ENCODE measurements at places on chromosomes 1 and 21.

DNA sequence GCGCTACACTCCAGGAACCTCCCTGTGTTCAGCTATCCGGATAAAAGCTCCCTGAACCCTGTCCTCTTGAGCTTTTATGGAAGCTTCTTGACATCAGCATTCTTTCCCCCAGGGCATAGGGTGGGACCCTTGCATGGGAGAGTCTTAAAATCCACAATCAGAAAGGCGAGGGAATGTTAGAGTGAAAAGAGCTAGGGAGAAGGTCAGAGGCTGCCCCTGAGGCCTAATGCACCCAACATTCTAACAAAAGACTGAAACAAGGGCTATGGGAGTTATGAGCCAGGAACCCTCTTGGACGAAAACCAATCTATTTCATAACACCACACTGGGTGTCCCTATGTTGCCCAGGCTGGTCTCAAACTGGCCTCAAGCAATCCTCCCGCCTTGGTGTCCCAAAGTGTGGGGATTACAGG lies 36.7 kb downstream of the NEK2 start:
- no peak for DNase-seq

- no peak for DNase-seq
Measured at GRCh38 chr21:26732432-26733221, 112.6 kb downstream of the ADAMTS1 start.

- no peak for DNase-seq
Measured at GRCh38 chr1:194342484-194343262, 1156.3 kb upstream of the B3GALT2 start.

DNA sequence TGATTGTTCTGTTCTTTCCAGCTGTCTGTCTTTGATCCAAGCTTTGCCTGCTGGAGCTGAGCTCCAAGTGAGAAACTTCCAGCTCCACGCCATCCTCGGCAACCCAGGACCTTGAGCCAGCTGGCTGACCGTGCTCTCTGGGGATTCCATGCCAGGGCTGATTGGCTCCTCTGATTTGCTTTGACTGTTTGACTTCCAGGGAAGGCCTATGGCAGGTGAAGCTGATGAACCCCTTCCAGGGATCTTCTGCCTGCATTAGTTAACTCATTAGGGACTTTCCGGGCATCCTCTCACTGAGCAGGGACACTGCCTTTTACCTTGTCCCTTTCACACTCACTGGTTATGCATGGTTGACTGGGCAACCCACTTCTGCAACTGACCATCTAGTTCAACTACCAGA lies 406.1 kb downstream of the RPS6KC1 start:
- DNase-seq: no peak

- DNase-seq: no peak
Measured at GRCh38 chr1:180028864-180029263, 74.3 kb downstream of the CEP350 start.

DNA sequence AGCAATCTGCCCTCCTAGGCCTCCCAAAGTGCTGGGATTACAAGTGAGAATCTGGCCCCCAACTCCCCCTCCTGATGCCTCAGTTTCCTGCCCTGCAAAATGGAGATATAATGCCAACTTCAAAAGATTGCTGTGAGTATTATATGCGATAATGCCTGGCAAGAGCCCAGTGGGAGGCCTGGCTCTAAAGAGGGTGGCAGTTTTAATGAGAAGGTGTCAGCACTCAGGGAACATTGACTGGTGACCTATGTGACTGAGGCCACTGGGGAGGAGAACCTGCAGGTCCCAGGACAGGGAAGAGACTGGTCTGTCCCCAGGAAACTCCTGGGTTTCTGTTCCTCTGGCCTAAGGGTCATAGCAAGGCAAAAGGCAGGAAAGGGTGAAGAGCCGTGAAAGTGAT lies 11.0 kb downstream of the HSPG2 start:
- DNase-seq: no peak

DNA sequence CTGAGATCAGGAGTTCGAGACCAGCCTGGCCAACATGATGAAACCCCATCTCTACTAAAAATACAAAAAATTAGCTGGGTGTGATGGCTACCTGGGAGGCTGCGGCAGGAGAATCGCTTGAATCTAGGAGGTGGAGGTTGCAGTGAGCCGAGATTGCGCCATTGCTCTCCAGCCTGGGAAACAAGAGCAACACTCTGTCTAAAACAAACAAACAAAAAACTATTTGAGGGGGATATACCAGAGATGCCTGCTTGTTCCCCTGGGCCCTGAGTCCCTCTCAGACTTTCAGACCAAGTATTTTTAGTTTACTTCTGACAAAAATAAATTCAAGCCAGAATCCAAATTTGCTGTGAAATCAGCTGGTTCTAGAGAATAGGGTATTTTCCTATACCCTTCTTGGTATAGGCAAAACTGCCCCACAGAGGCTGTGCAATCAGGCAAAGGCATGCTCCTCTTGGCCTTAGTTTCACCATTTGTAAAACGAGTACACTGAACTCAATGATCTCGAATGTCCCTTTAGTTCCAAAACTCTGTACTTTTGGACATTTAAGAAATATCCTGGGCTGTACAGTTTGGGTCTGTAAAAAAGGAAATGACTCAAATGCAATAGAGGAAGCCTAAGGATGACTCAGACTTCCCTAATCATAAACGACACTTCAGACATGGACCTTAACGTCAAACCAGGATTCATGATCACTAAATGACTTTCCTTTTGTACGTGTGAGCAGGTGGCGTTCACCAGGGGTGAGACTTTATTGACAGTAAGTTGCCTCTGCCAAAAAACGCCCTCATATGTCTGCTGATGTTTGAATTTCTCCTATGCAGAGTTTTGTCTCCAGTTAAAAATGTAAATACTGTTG lies 16.1 kb downstream of the ENSA start:
- DNase-seq: no peak

GRCh38 chr1:222555992-222556615 lies 8.2 kb upstream of the HHIPL2 start:
- DNase-seq: no peak

GRCh38 chr1:100972185-100972584 lies 53.4 kb downstream of the DPH5 start:
- no peak for DNase-seq

GRCh38 chr1:150981177-150981804 lies 801 bp upstream of the ANXA9 start:
- no peak for DNase-seq

DNA sequence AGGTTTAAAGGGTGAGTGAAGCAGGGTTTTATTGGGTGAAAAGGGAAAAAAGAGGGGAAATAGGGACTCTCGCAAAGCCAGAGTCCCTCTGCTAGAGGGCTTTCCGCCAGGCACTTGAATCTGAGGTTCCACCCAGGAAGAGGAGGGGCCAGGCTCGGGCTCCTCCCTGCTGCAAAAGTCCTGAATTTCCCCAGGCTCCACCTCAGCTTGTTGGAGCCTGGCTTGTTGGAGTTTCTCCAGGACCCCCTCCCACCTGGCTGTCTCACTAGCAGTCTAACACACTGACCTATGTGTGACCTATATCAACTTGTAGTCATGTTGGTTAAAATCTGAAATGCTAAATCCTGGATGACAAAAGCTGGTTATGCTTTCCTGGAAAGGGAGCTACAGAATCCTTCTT lies 25.5 kb downstream of the GBP2 start:
- no peak for DNase-seq

DNA sequence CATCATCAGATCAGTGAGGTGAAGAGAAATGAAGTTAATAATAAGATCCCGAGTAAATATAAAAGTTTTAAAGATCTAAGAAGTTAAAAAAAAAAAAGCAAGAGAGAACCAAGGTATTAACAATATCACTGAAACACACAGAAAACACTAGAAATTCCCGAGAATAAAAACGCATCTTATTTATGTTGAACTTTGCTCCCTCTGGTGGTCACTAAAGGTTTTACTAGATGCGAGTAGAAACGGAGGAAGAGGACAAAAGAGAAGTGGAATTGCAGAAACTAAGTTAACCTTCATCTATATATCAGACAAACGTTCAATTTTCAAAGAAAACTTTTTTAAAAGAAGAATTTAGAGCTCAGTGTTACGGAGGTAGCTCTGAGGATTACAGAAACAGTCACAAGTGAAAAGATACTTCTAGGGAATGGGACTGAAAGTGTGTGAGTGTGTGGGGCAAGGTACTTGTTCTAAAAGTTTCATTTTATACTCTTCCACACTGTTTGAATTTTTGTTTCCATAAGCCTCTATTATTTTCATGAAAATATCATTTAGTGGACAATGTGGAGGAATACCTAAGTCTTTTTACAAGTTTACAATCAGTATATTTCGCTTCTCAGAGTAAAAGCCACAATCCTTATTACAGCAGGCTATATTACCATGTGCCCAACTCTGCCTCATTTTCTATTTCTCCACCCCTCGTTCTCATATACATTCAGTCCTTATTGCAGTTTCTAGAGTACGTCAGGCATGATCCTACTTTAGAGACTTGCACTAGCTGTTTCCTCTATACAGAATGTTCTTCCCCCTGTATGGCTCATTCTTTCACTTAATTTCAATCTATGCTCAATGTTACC lies 19.7 kb downstream of the ACBD6 start:
- DNase-seq: no peak

GRCh38 chr21:28938726-28939125 lies 54.0 kb downstream of the LTN1 start:
- no peak for DNase-seq

GRCh38 chr1:11684070-11684469 lies 3.1 kb upstream of the MAD2L2 start:
- no peak for DNase-seq

DNA sequence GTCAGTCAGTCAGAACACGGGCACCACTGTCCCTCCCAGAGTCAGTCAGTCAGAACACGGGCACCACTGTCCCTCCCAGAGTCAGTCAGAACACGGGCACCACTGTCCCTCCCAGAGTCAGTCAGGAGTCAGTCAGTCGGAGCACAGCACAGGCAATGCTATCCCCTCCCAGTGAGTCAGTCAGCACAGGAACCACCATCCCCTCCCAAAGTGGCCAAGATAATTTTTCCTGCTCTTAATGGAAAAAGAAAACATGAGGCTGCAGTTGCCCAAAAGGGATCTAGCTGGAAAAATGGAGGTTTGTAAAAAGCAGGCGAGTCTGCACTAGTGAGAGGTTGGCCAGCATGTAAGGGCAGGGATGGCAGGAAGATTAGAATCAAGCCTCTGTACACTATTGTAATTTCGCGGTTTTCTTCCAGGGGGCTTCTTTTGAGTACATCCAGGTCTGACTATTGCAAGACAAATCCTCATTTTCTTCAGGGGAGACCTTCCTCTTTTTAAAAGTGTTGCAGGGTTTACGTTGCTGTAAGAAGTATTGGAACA lies 213.8 kb downstream of the SIPA1L2 start:
- no peak for DNase-seq

DNA sequence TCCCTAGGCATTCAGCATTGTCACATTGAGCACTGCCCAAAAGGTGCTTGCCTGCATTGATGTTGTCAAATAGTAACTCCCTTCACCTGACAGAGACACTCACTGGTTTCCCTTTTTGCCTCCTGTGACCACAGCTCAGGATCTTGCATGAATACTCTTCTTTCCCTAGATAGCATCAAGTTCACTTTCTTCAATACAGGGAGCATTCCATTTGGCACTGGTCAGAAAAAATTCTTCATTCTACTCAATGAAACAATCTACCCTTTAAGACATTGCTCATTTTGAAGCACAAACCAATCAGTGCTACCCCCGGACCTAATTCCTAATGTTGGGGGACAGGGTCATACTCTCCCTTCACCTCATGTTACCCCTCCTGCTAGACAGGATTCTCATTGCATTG lies 319.0 kb upstream of the SNX7 start:
- DNase-seq: no peak

- no peak for DNase-seq
Measured at GRCh38 chr1:34412598-34413370, 236.1 kb downstream of the C1orf94 start.

GRCh38 chr1:24954022-24954421 lies 23.9 kb upstream of the RUNX3 start:
- no peak for DNase-seq

- no peak for DNase-seq
Measured at GRCh38 chr1:248757784-248758195, 2.2 kb upstream of the LYPD8 start.

- DNase-seq: no peak
Measured at GRCh38 chr1:209727785-209728184, 23.1 kb downstream of the HSD11B1 start.

DNA sequence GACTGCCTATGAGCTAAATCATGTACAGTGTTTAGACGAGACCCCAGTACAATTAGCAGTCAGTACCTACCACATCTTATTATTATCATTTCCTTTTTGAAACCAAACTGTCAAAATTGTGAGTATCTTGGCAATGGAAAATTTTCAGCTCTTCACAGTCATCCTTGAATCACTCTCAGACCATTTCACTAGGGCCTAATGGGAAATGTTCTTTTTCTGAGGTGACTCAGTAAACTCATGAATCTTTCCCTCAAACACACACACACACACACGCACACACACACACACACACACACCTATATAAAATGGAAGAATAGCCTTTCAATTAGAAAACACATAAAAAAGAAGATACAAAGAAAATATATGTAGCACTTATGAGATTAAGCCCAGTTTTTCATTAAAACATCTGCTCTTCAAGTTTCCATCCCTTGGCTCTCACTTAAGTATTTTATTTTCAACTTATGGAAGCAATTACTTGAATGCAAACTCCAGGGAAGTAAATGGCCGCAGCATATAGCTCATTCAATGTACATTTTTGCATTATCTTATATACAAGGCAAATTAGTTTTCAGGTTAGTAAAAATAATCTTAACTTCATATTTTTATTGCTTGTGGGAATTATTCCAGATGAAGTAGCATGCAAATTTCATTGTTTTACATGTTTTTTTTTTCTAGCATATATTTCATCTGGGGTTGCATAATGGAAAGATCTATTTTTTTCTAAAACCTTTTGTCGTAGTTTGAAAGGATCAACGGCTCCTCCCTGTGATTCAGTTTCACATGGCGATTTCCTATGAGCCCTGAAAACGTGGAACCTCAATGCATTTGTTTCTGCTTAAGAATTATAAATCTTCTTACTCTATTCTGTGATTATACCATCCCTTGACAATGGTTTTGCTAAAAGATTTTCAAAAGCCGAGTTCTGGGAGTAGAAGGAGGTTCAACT lies 46.3 kb upstream of the TMPRSS15 start:
- DNase-seq: no peak

DNA sequence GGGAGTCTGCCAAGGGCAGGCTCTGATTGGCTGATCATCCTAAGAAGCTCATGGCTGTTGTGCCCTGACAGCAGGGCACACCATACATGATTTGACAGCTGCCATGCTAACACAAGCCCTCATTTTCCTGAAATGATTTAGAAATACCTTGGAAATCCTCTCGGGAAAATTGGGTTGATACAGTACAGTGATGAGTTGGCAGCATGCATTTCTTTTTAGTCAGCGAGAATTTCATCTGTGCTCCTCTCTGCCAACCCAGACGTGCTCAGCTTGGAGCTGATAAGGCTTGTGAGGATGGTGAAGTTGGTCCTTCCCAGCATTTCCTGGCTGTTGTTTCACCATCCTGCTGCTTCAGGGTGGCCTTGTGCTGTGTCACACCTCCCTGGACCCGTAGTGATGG lies 22.6 kb upstream of the KCNQ4 start:
- no peak for DNase-seq

DNA sequence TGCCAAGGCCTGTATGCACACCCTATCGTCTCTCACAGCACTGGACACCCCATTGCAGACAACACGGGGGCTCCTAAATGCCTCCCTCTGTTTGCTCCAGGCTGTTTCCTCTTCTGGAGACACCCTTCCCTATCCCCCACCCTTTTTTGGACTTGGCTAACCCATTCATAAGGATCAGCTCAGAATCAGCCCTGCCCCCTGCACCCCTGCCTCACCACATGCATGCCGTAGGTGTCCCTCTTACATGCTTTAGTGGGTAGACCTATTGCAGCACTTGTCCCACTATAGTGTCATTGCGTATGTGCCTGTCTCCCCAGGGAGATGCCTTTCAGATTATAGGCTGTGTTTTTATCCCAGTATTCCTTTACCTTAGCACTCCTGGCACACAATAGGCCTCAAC lies 30.9 kb downstream of the OPTC start:
- DNase-seq: no peak
